ENCODE measurements at places on chromosomes 7 and 10. TPM values are rescaled to one million over a fixed set of nuclear protein-coding genes. Genes with fewer than 3 reads are reported as not detected.

TMEM236 gene
- total RNA-seq = not detected

EBLN1 gene
- total RNA-seq = not detected

DNA sequence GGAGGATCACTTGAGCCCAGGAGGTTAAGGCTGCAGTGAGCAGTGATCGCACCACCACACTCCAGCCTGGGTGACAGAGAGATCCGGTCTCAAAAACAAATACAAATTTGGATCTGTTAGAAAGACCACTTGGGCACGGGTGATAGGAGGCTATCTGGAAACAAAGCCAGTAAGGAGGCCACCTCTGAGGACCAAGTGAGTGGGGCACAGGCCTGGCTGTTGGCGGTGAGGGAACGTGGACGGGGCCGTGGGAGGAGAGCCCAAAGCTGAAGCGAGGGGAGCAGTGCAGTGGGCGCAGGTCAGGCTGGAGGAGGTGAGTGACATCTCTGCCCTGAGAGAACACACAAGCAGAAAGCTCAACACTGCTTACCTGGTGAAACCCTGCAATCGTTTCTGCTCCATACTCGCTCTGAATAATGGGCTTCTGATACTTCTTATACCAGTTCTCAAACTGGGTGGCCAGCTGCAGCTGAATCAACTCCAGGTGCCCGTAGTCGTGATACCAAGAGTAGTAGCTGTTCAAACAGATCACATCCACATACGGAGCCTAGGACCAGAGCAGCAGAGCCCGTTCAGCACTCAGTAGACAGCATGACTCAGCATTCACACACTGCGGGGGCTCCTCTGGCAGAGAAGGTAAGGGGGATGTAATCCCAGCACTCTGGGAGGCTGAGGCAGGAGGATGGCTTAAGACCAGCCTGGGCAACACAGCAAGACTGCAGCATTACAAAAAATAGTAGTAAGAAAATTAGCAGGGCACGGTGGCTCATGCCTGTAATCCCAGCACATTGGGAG is 14.5 kb downstream of the GUSB start:
- no peaks in the 10 kb centered on the region for H3K27me3 ChIP-seq
- H3K27ac ChIP-seq = no peak overlapping the region
- DNase-seq = no peak
- H3K36me3 ChIP-seq = peaks cover 100% of the 10 kb centered on the region

- H3K4me1 ChIP-seq = no peaks in the 10 kb centered on the region
- peak; percentile 92 for DNase-seq
- H3K4me3 ChIP-seq = no peak overlapping the region
- no peaks in the 10 kb centered on the region for H3K36me3 ChIP-seq
Observed at GRCh38 chr7:144127714-144128334, 4.8 kb downstream of the OR2A14 start.

- H3K4me3 ChIP-seq = no peak overlapping the region
- no peak for DNase-seq
- H3K27ac ChIP-seq = no peak overlapping the region
- no peaks in the 10 kb centered on the region for H3K4me1 ChIP-seq
- no peaks in the 10 kb centered on the region for H3K27me3 ChIP-seq
- H3K36me3 ChIP-seq = no peaks in the 10 kb centered on the region
Observed at GRCh38 chr10:84026821-84027257, 112.5 kb upstream of the GHITM start.

All from suprapubic skin (tissue), 4 donors.